ENCODE measurements at places on chromosomes 11 and 22. TPM values are rescaled to one million over a fixed set of nuclear protein-coding genes. Genes with fewer than 3 reads are reported as not detected.
A peak's percentile ranks its signal among the peaks of the same experiment; 100 is the strongest.

The TRIM49 gene
- total RNA-seq, result not detected

DNA sequence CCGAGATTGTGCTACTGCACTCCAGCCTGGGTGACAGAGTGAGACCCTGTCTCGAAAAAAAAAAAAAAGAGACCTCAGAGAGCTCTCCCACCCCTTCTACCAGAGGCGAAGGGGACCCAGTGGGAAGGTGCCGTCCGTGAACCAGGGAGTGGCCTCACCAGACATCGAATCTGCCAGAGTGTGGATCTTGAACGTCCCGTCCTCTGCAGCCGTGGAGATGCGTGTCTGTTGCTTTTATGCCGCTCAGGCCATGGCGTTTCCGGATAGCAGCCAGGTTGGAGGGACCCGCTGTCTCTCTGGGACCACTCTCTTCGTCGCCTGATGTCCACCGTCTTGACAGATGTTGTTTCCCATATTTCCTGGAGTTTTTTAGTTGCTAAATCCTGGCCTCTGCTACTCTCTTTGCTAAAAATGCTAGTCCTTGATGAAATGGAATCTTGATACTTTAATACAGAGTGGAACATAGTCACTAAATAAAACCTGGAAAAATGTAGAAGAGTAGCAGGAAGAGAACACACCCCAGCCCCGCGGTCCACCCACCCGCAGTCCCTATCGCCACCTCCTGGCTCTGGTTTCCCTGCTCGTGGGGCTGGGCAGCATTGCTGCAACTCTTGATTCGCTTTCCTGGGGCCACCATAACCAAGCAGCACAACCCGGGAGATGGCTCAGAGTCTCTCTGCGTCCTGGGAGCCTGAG, 12.0 kb upstream of the MUC6 start:
- no peak overlapping the region for H3K4me3 ChIP-seq
- no peaks in the 10 kb centered on the region for H3K27me3 ChIP-seq
- no peak for DNase-seq
- H3K27ac ChIP-seq, result no peak overlapping the region

The MRPL40 gene
- total RNA-seq, result 11.5 TPM

DNA sequence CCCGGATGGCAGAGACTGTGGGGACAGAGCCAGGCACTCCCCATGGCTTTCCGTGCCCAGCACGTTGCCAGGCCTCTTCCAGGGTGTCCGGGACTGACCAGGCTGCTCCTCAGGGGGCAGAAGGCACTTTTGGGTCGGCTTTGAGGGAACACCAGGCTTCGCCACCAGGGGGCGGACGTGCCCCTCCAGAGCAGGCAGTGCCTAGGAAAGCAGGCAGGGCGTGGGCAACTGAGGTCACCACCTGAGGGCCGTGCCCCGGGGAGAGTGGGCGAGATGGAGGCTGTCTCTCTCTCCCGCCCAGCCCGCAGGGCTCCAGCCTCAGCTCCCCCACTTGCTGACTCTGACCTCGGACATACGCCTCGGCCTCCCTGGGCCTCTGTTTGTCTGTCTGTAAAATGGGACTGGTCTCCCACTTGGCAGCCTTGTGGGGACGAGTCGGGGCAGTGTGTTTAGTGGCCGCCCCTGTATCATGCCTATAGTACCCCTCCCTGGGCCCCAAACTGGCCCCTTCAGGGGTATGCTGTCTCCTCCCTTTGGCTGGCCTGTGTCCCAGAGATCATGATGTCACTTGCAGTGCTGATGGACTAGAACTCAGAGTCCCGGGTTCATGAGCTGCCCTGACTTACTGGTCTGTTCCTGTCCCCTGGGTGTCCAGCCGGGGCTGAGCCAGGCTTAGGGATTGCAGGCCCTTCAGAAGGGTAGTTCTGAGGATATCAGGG, 4.4 kb upstream of the PRR5 start:
- no peaks in the 10 kb centered on the region for H3K36me3 ChIP-seq
- peak; percentile 67 for DNase-seq
- peaks cover 13% of the 10 kb centered on the region for H3K4me1 ChIP-seq
- no peak overlapping the region for H3K27ac ChIP-seq
- no peak overlapping the region for H3K4me3 ChIP-seq

The IGLL5 gene
- total RNA-seq, result not detected

GRCh38 chr11:132054822-132055221, 684.4 kb downstream of the NTM start:
- no peak overlapping the region for H3K27ac ChIP-seq
- no peaks in the 10 kb centered on the region for H3K4me1 ChIP-seq
- no peaks in the 10 kb centered on the region for H3K36me3 ChIP-seq

GRCh38 chr11:124600621-124601320, 10.5 kb upstream of the PANX3 start:
- peaks cover 3% of the 10 kb centered on the region for H3K27me3 ChIP-seq
- H3K36me3 ChIP-seq, result no peaks in the 10 kb centered on the region
- no peak for DNase-seq
- H3K4me3 ChIP-seq, result no peak overlapping the region

The CARD18 gene
- total RNA-seq, result not detected

The C11orf97 gene
- not detected for total RNA-seq

DNA sequence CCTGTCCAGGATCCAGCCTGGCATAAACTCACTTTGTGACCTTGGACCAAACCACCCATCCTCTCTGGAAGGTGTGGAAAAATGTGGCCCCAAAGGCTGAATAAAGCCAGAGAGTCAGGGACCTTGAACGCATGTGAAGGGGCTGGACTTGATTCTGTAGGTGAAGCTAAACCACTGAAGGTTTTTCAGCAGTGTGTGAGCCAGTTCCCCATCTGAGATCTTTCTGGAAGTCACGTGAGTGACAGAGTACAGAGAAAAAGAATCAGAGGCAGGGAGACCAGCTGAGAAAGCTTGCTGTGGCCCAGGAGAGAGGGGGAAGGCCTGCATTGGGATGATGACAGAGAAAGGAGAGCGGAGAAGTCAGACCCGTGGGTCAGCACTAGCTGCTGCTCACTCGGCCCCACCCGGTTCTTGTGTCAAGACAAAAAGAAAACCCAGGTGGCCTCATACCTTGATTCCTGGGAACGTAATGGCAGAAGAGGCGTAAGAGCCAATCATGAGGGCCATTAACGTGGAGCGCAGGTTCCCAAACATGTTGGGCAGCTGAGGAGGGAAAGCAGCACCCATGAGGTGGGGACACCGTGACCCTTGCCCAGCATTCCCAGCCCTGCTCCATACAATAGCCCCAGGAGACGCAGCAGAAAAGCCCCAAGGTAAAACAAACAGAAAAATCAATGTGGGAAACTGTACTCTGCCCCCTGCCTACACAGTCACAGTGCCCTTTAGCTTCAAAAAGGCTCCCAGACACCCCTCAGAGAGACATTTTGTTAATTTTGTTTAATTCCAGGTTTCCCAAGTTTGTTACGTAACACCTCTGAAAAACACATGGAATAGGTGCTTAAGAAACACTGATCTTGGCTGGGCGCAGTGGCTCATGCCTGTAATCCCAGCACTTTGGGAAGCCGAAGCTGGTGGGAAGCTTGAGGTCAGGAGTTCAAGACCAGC, 17.9 kb downstream of the SLC43A1 start:
- no peak for DNase-seq
- peaks cover 3% of the 10 kb centered on the region for H3K4me1 ChIP-seq
- no peaks in the 10 kb centered on the region for H3K36me3 ChIP-seq
- no peak overlapping the region for H3K4me3 ChIP-seq
- H3K27me3 ChIP-seq, result no peaks in the 10 kb centered on the region

DNA sequence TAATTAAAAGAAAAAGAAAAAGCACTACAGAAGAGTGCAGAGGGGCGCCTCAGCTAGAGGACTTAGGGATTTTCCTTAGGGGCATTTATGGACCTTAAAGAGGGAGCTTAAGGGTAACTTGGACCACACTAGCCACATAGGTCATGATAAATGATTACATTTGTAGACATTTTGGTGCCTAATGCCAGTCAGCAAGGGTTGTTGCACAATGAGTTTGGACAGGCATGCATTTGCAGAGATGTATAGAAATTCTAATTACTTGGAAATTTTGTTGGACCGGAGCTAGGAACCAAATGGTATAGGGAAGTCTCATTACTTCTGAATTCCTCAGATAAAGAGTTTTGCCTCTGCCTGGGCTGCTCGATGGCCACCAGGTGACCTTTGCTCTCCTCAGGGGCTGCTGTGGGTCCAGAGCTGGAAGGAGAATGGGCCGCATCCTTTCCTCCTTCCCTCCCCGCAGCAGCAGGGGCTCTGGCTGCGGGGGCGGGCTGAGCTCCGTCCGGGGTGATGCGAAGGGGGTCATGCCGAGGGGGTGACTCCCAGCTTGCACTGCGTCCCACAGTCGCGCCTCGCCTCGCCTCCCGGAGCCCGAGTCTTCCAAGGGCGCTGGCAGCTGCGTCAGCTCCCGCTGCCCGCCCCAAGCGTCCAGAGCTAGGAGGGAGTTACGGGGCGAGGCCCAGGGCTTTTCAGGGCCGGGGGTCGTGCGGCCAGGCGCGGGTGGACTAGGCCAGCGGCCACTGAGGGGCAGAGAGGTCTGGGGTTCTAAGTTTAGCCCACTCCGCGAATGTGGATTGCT, 20.3 kb upstream of the MALAT1 start:
- no peak for DNase-seq
- H3K27ac ChIP-seq, result peak overlapping the region; percentile 37
- no peaks in the 10 kb centered on the region for H3K36me3 ChIP-seq

GRCh38 chr11:77193911-77194830, 66.1 kb downstream of the MYO7A start:
- H3K27ac ChIP-seq, result no peak overlapping the region
- DNase-seq, result peak; percentile 1
- H3K27me3 ChIP-seq, result no peaks in the 10 kb centered on the region
- no peaks in the 10 kb centered on the region for H3K4me1 ChIP-seq
- H3K36me3 ChIP-seq, result no peaks in the 10 kb centered on the region
- H3K4me3 ChIP-seq, result no peak overlapping the region

GRCh38 chr11:9747828-9748227, 84.0 kb downstream of the SWAP70 start:
- no peak overlapping the region for H3K4me3 ChIP-seq
- H3K36me3 ChIP-seq, result no peaks in the 10 kb centered on the region
- no peaks in the 10 kb centered on the region for H3K27me3 ChIP-seq
- no peak overlapping the region for H3K27ac ChIP-seq
- DNase-seq, result no peak

The SPON1 gene
- total RNA-seq, result 3.9 TPM

DNA sequence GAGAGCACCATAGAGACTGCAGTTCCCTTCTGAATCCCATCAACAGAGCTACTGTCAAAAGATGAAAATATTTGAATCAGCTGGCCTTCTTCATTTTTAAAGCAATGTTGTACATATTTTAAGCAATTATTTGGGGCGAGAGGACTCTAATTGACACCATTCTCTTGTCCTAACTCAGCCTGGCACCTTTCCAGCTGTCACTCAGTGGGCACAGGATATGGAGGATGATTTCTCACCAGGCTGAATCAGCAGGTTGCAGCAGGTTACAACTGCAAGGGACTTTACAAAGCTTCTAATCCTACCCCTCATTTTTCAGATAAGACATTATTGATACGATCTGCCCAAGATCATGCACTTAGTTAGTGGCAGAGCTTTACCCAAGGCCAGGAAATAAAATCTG, 11.9 kb upstream of the WT1 start:
- no peak overlapping the region for H3K4me3 ChIP-seq
- no peak overlapping the region for H3K27ac ChIP-seq
- no peaks in the 10 kb centered on the region for H3K27me3 ChIP-seq

- H3K27ac ChIP-seq, result no peak overlapping the region
- no peaks in the 10 kb centered on the region for H3K4me1 ChIP-seq
- no peaks in the 10 kb centered on the region for H3K27me3 ChIP-seq
- no peak overlapping the region for H3K4me3 ChIP-seq
- H3K36me3 ChIP-seq, result no peaks in the 10 kb centered on the region
- DNase-seq, result no peak
Measured at GRCh38 chr11:64409278-64409677, 50.3 kb downstream of the RPS6KA4 start.

- no peaks in the 10 kb centered on the region for H3K36me3 ChIP-seq
- no peaks in the 10 kb centered on the region for H3K27me3 ChIP-seq
- DNase-seq, result no peak
- H3K4me1 ChIP-seq, result no peaks in the 10 kb centered on the region
- no peak overlapping the region for H3K4me3 ChIP-seq
Measured at GRCh38 chr11:82981852-82982251, 80.3 kb downstream of the DDIAS start.

DNA sequence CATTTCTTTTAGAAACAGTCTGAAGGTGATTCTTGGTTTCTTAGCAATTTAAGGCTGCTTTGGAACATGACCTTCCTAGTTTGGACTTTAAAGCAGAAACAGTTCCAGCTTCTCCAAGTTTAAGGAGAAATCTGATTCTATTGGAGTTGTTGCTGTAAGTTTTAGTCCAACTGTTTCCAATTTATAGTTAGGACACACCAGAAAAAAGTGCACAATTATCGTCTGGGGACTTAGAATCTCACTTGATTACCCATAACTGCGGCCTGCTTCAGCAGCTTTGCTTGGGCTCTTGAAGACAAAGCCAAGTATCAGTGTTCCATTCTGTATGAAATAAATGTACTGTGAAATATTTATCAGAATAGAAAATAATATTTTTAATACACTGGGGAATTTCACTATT, 246.6 kb downstream of the TMEM135 start:
- H3K27me3 ChIP-seq, result no peaks in the 10 kb centered on the region
- DNase-seq, result no peak
- H3K4me1 ChIP-seq, result no peaks in the 10 kb centered on the region

GRCh38 chr11:122394313-122394712, 261.2 kb upstream of the UBASH3B start:
- no peak overlapping the region for H3K4me3 ChIP-seq
- no peaks in the 10 kb centered on the region for H3K27me3 ChIP-seq
- DNase-seq, result no peak
- no peak overlapping the region for H3K27ac ChIP-seq

GRCh38 chr11:27487706-27488105, 15.1 kb upstream of the LGR4 start:
- H3K36me3 ChIP-seq, result no peaks in the 10 kb centered on the region
- no peak overlapping the region for H3K4me3 ChIP-seq
- no peak for DNase-seq
- no peaks in the 10 kb centered on the region for H3K27me3 ChIP-seq
- H3K27ac ChIP-seq, result no peak overlapping the region

DNA sequence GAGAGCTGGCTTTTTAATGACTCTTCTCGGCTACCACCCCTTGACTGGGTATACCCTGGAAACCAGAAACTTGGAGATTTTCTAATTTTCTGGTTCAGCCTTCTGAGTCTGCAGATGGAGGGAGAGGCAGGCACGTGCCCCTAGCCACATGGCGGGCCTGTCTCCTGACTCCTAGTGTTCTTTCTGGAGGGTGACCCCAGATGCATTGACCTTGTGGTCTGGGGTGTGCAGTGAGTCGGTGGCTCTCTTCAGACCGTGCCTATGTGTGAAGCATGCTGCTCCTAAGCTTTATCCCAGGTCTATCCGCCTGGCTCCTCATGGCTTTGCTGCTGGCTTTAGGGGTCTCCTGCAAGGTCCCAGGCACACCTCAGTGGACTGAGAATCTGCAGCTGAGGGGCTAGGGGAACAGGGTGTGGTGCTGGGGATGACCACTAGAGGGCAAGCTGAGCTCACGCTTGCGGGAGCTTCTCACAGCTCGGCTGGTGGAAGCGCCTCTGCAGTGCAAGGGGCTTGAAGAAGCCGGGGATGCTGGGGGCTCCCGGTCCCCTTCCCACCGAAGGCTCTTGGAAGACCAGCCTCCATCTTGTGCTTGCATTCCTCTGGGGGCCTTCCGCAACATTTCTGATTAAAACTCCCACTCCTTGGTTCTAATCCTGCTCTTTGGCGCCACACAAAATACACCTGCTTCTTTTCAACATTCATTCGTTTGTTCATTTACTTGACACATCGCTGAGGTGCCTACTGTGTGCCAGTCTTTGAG, 51.8 kb downstream of the OTOG start:
- no peaks in the 10 kb centered on the region for H3K27me3 ChIP-seq
- no peak overlapping the region for H3K4me3 ChIP-seq
- no peaks in the 10 kb centered on the region for H3K4me1 ChIP-seq

- H3K27me3 ChIP-seq, result no peaks in the 10 kb centered on the region
- H3K4me1 ChIP-seq, result peaks cover 15% of the 10 kb centered on the region
- DNase-seq, result peak; percentile 32
- no peaks in the 10 kb centered on the region for H3K36me3 ChIP-seq
Measured at GRCh38 chr11:68962527-68963250, 18.1 kb downstream of the MRGPRD start.

The CCDC34 gene
- total RNA-seq, result 3.6 TPM

The BAIAP2L2 gene
- 0.46 TPM for total RNA-seq

The MIAT gene
- 49.8 TPM for total RNA-seq

Measured in naive thymus-derived CD4-positive, alpha-beta T cell (primary cell).